AG09319 (cell line): ENCODE measurements at places on chromosomes 12 and 14.

DNA sequence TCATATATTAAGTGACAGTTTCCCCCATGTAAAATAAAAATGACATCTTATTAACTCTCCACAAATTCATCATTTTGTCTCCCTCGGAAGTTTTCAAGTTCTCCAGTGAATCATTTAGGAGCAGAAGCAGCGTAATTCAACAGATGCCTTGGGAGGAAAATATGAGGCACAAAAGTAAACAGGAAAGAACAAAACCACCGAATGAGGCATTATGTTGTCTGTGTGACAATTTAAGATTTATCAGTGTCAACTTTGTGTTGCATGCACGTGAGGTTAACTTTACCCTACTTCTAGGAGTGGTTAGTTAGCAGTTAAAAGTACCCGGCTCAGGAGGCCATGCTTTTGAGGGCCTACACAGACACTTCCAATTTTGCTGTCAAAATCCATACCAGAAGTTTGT is 258.6 kb downstream of the IPO8 start:
- DNase-seq: no peak

GRCh38 chr12:119749666-119750065 is 81.7 kb downstream of the PRKAB1 start:
- no peak for DNase-seq

DNA sequence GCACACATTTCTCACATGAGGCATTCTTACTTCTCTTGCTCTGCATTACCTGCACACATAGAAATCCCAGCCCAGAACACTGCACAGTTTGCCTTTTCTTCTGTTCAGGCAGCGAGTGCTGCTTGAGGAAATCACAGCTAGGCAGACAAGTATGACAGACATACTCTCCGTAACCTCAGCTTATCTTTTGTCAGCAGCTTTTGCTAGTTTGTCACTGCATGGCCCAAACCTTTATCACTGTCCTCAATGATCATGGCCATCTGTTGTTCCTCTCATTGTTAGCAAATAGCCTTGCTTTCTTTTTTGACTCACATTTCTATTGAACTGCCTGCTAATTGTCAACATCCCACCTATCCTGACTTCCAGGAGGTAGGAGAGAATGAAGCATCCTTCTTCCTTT is 5.3 kb downstream of the ZNF10 start:
- DNase-seq: no peak

DNA sequence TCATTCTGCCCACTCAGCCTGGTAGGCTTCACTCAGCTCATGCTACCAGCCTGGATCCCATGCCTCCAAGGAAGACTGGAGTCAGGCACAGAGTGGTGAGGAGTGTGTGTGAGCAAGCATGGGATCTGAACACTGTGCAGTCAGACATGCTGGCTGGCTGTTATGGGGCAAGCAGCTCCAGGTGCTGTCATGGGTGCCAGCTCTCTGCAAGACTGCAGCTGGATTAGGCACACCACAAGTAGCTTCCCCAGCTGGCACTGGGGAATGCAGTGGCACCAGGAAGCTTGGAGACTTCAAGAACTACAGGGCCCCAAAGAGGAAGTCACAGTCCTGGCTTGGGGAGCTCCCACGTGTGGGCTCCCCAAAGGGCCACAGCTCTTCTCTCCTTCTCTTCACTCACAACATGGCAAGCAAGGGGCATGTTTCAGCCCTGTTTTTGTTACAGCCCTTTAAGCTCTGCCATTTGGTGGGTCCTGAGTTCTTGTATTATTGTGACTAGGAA is 202.5 kb downstream of the VRK1 start:
- DNase-seq: no peak

GRCh38 chr12:110279566-110280375 is 1.3 kb upstream of the ATP2A2 start:
- no peak for DNase-seq

DNA sequence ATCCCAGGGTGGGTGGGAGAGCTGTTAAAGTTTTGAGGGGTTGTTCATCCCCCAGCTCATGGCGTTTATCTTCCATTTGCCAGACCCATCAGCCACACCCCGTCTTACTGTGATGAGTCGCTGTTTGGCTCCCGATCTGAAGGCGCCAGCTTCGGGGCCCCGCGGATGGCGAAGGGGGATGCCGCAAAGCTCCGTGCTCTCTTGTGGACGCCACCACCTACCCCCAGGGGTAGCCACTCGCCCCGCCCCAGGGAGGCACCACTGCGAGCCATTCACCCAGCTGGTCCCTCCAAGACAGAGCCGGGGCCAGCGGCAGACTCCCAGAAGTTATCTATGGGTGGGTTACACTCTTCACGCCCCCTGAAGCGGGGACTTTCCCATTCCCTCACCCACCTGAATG is 5.7 kb downstream of the RITA1 start:
- no peak for DNase-seq

- no peak for DNase-seq
Measured at GRCh38 chr12:54417712-54418440, 1.2 kb downstream of the ITGA5 start.

DNA sequence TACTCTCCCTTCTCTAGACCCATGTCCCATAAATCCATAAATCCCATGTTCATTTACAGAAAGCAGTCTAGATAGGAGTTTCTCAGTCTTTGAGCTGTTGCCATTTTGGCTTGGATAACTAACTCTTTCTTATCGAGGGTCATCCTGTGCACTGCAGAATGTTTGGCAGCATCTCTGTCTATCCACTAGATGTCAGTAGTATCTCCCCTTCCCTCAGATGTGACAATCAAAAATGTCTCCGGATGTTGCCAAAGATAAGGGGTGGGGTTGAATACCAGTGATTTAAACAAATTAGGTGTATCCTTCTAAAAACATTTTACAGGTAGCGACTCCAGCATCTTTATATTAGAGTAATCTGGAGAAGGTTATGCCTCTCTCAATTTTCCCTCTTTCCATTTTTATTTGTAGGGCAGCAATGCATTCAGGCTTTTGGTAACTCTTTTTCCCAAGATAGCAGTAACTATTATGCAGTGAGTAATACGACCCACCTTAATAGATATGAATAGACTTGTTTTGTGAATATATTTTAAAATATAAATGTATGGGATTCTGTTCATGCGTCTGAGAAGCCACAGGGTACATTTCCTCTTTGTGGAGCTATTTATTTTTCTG is 100.7 kb downstream of the LRRK2 start:
- DNase-seq: no peak

GRCh38 chr14:85243321-85243720 is 286.6 kb upstream of the FLRT2 start:
- no peak for DNase-seq

GRCh38 chr12:64019101-64019500 is 174.6 kb downstream of the SRGAP1 start:
- no peak for DNase-seq

DNA sequence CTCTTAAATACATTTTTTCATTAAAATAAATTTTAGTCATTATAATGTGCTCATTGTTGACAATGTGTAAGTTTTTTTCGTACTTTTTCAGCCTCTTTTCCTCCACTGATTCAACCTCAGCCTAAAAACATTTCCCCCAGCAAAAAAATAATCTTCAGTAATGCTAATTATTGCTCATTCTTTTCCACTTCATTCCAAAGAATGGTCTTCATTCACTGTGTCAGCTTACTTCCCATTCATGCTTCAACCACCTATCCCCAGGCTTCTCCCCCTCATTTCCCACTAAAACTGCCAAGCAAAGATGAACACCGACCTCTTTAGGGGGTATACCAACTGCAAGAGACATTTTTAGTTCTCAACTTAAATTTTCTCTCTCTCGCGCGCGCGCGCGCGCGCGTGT is 2.7 kb upstream of the IPO8 start:
- no peak for DNase-seq

- DNase-seq: no peak
Measured at GRCh38 chr14:71692496-71692895, 239.7 kb upstream of the RGS6 start.

- DNase-seq: no peak
Measured at GRCh38 chr12:75505706-75506312, 5.6 kb downstream of the KRR1 start.

- no peak for DNase-seq
Measured at GRCh38 chr12:27524494-27524835, 459 bp downstream of the PPFIBP1 start.

DNA sequence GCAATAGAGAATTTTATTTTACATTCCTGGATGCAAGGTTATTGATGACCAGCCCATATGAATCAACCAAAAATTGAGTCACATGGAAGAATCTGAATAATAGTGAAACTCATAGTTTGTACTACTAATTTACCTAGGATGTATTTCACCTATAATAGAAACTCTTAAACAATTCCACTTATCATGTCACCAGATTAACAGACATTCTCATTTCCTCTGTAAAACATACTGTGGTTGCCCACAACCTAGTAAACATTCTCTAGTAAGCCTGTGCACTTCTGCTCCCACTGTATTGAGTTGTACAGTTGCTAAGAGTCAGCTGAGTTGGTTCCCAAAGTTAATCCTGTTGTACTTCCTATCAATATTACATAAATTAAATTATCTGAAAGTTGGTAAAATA is 196.6 kb upstream of the TMTC1 start:
- DNase-seq: no peak

DNA sequence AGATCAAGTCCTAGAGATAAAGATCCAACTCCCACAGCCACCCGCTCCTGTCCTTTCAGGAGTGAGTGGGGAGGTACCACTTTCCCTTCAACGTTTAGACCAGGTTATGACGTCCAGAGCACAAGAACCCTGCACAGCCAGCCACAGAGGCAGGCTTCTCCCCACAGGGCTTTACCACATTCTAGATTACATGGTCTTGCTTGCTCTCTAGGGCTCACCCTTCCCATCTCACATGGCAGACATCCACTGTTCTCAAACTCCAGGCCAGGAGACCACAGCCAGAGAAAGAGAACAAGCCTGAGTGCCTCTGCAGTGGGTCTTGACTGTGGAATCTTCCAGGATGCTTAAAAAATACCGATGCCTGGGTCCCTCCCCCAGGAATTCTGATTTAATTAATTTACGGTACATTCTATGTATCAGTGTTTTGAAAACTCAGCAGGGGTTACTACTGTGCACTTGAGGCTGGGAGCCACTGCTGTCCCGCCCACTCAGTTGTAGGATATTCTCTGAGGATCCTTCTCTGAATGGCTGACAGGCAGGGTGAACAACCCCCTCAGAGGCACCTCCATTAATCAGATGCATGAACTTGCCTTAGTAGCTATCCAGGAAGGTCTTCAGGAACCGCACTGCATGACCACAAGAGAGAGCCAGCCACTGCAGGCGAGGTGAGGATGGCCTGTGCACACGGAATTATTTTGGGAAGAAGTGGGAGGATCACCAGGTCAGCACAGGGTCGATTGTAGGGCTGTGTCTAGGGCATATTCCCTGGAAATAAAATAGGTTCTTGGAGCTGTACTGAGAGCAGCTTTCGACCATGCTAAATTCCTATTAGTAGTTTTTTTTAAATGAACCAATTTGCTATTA is 21.5 kb upstream of the SOCS2 start:
- no peak for DNase-seq

- DNase-seq: no peak
Measured at GRCh38 chr12:51191516-51192283, 18.8 kb upstream of the TFCP2 start.

DNA sequence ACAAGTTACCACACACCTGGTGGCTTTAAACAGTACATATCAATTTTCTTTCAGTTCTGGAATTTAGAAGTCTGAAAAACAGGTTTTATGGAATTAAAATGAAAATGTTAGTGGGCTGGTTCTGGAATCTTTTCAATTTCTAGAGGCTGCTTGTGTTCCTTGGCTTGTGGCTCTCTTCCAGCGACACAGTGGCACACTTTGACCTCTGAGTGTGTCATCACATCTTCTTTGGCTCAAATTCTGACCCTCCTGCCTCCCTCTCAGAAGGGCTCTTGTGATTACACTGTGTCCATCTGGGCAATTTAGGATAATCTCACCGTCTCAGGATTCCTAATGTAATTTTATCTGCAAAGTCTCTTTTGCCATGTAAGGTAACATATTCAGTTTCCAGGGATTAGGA is 170.0 kb downstream of the PLCZ1 start:
- no peak for DNase-seq

- DNase-seq: no peak
Measured at GRCh38 chr14:98999345-98999744, 272.7 kb downstream of the BCL11B start.

GRCh38 chr12:105357162-105357691 is 26.7 kb downstream of the C12orf75 start:
- no peak for DNase-seq

- DNase-seq: no peak
Measured at GRCh38 chr12:21907948-21908837, 33.0 kb downstream of the ABCC9 start.

- DNase-seq: no peak
Measured at GRCh38 chr12:71780237-71780822, 25.7 kb downstream of the RAB21 start.

DNA sequence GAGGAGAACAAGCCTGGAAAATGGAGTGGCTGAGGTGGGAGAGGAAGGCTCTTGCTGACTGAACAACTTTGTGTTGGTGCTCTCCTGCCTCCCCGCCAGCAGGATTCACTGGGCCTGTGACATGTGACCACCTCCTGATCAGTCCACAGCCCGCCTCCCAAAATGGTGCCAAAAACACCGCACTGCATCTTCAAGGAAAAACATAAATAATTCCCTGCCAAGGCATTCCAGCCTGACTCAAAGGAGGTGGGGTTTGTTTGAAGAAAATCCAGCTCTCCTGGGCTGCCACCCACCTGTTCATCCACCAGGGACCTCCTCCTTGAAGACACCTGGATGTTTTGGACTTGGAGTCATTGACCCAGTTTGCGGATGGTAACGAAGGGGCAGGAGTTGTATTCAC is 83.8 kb upstream of the PIWIL1 start:
- DNase-seq: no peak

DNA sequence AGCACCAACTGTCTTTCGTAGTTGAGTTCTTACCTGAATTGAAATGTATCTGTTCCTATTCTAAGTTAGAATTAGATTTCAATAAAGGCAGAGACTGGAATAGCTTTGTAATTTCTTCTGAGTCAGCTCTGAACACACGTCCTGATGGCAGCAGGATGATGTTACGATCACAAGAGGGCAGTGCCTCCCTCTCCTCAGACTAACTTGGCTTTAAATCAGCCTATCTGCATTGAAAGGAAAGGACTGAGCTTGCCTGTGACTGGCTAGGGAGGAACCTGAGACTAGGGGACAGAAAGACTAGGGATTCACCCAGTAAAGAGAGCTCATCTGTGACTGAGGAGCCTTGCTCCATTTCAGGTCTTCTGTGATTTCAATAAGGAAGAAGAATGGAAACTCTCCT is 323.7 kb upstream of the OR4E1 start:
- DNase-seq: no peak

DNA sequence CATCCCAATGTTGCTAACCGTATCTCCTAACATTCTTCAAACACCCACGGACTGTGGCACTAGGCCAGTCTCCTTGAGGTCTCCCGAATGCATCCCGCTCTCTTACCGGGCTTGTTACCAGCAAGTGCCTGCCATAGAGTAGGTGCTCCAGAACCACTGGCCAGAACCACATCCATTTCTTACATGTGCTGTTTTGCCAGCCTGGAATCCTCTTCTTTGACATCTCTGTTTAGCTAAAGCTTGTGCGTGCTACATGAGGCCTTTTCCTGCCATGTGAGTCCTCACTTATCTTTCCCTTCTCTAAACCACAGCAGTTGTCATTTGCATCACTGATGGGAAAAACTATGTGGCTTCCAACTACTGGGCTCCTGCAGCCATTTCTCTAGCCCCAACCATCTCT is 397.4 kb downstream of the PCNX1 start:
- DNase-seq: no peak

- no peak for DNase-seq
Measured at GRCh38 chr12:129049917-129050316, 196.6 kb downstream of the GLT1D1 start.
